ENCODE measurements at places on chromosomes 2 and 18.

DNA sequence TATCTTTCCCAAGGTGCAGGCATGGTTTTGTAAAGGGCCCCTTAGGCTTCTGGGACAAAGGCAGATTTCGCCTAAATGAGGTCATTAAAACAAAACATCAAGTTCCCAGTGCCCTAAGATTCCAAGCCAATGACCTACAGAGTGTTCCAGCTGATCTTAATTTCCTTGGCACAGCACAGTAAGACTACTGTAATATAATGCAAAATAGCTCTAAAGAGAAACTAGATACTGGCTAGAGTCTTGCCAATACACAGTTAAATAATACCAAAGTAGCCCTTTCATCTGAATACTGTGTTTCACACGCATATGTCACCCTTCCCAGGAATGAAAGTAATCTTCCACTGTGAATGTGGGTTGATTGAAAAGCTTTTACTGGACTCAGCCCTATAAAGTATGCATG, 14.7 kb downstream of the GRB14 start:
- no peak for DNase-seq

GRCh38 chr2:170930131-170930990, 1.3 kb downstream of the GORASP2 start:
- DNase-seq, result peak; percentile 17

DNA sequence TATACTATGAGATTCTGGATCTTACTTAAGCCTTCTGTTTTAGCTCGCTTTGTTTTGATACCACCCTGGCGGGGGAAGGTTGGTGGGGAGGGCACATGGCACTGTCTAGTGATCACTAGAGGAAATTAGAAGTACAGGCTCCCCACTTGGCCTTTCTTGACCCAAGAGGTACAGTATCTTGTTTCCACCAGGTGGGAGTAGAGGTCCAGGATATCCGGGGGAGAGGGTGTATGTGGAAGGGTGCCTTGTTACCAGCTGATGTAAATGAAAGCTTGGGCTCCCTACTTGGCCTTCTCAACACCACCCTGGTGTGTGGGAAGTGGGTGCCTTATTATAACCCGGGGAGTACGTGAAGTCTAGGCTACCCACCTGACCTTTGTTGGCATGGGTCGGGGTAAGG, 7.5 kb downstream of the GALNT1 start:
- DNase-seq, result no peak

DNA sequence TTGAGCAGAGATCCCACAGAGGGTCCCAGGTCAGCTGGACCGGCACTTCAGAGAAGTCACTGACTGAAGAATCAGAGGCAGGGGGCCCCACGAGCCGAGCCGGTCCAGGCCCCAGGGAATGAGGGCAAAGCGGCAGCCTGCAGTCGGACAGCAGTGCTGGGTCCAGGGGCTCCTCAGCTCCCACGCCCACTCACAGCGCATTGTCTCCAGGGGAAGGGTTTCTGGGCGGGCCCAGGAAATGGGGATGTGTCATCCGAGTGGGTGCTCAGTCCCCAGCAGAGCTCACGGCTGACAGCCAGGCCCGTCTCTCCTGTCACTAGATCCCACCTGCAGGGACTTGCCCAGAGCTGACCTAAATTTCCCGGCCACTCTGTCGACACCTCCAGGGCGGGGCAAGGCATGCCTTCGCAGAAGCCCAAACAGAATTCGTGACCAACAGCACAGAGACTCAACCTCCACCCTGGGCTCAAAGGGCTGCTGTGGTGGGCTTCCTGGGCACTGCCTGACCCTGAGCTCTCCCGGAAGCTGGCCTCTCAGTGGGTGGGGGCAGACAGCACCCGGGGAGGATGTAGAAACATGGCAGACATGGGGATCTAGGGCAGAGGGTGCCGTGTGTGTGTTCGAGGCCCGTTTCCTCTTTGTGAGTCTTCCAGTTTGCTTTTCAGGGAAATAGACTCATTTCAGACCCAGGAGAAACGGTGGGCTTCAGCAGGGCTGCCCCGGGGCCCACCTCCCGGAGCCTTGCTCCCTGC, 42.1 kb upstream of the TAF1B start:
- no peak for DNase-seq

GRCh38 chr18:76668119-76668518, 154.2 kb upstream of the ZNF236 start:
- DNase-seq, result no peak

DNA sequence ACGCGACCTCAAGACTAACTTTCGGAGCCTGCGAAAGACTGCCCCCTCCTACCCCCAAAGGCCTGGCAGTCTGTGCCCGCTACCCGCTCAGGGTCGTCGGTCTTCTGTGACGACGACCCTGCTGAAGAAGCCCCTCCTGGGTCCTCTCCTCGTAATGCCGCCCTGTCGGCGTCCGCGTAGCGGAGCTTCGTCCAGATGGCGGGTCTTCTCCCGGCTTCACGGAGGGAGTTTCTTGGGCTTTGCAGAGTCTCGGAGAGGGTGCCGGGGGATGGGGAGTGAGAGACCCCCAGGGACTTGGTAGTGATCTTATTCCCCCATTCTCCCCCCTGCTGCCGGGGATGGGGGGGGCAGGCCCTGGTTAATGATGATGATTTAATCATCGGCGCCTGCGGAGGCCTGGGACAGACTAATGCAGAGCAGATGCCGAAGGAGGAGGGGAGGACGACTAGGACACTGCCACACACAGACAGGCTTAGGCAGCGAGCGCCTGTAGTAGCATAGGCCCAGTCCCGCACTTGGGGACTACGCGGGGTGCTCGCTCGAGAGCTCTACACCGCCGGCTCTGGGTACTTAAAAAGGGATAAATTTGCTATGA, 528 bp upstream of the PCGF1 start:
- no peak for DNase-seq

DNA sequence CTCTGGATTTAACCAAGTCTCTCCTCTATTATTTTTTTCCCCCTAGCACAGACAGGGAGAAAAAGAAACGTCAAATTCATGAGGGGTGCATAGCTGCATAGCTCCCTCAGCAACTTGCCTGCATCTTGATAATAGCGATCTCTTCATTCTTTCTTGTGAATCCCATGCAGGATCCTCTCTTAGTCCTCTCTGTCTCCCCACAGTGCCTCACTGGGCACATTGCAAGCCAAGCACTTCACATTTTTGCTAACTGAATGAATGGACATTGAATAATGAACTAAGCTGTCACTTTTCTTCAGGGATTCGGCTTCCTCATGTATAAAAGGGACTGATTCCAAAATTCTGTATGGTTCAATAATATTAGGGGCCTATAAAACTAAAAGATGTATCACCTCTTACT, 2.9 kb upstream of the EPB41L3 start:
- DNase-seq, result peak; percentile 7

GRCh38 chr2:132804051-132804450, 134.0 kb upstream of the LYPD1 start:
- no peak for DNase-seq

- no peak for DNase-seq
Measured at GRCh38 chr2:140539242-140539875, 1591.5 kb downstream of the LRP1B start.

All from thyroid gland (tissue), 4 donors.